ENCODE measurements at places on chromosomes 7 and 10. TPM values are rescaled to one million over a fixed set of nuclear protein-coding genes. Genes with fewer than 3 reads are reported as not detected.

Gene SOSTDC1
- not detected for total RNA-seq

Gene NKX6-2
- total RNA-seq = not detected

Gene WAPL
- 48.5 TPM for total RNA-seq

Gene EPHA1
- total RNA-seq = 0.14 TPM

Gene XRCC2
- total RNA-seq = 0.43 TPM

Gene FLNC
- 99.0 TPM for total RNA-seq

Gene CYP3A5
- total RNA-seq = 0.28 TPM

Gene TIMM23B
- total RNA-seq = 17.4 TPM

Gene SSC4D
- 0.28 TPM for total RNA-seq

Gene CSTF2T
- 17.2 TPM for total RNA-seq

Gene ANKRD22
- not detected for total RNA-seq

Gene ADAM8
- 0.71 TPM for total RNA-seq

Gene PLEKHS1
- total RNA-seq = 0.09 TPM

Gene WNT8B
- not detected for total RNA-seq

Gene CYP2E1
- total RNA-seq = 0.37 TPM

Gene ZNF239
- total RNA-seq = 6.8 TPM

Gene NANOS1
- 0.14 TPM for total RNA-seq

Gene IFIT1
- 13.7 TPM for total RNA-seq

Gene TUBAL3
- not detected for total RNA-seq

Gene GNAI1
- 53.5 TPM for total RNA-seq

Gene HOXA2
- total RNA-seq = 0.18 TPM

Gene NPSR1
- not detected for total RNA-seq

Gene SDK1
- total RNA-seq = 6.5 TPM

Gene FAM24B
- total RNA-seq = 2.6 TPM

Gene ZNF365
- 2.8 TPM for total RNA-seq

Gene CTTNBP2
- 0.28 TPM for total RNA-seq

Gene ATG9B
- 0.37 TPM for total RNA-seq

Gene LRRD1
- total RNA-seq = 0.14 TPM

Gene GIMAP8
- 0.09 TPM for total RNA-seq

Gene ANKRD30A
- not detected for total RNA-seq

Gene ATOH7
- not detected for total RNA-seq

Gene MRPS17
- total RNA-seq = 14.6 TPM

Gene NRCAM
- total RNA-seq = 0.14 TPM

Data from smooth muscle cell of bladder (primary cell).